ENCODE measurements at places on chromosomes 5 and 9. TPM values are rescaled to one million over a fixed set of nuclear protein-coding genes. Genes with fewer than 3 reads are reported as not detected.

- H3K4me1 ChIP-seq = peaks cover 7% of the 10 kb centered on the region
- no peak overlapping the region for H3K27ac ChIP-seq
- no peak overlapping the region for H3K4me3 ChIP-seq
- no peak for DNase-seq
- no peaks in the 10 kb centered on the region for H3K27me3 ChIP-seq
Measured at GRCh38 chr5:67561151-67561932, 364.7 kb upstream of the CD180 start.

- no peak overlapping the region for H3K4me3 ChIP-seq
- DNase-seq = no peak
- H3K27ac ChIP-seq = no peak overlapping the region
- H3K36me3 ChIP-seq = no peaks in the 10 kb centered on the region
- no peaks in the 10 kb centered on the region for H3K27me3 ChIP-seq
Measured at GRCh38 chr5:6805841-6806240, 92.6 kb downstream of the TENT4A start.

DNA sequence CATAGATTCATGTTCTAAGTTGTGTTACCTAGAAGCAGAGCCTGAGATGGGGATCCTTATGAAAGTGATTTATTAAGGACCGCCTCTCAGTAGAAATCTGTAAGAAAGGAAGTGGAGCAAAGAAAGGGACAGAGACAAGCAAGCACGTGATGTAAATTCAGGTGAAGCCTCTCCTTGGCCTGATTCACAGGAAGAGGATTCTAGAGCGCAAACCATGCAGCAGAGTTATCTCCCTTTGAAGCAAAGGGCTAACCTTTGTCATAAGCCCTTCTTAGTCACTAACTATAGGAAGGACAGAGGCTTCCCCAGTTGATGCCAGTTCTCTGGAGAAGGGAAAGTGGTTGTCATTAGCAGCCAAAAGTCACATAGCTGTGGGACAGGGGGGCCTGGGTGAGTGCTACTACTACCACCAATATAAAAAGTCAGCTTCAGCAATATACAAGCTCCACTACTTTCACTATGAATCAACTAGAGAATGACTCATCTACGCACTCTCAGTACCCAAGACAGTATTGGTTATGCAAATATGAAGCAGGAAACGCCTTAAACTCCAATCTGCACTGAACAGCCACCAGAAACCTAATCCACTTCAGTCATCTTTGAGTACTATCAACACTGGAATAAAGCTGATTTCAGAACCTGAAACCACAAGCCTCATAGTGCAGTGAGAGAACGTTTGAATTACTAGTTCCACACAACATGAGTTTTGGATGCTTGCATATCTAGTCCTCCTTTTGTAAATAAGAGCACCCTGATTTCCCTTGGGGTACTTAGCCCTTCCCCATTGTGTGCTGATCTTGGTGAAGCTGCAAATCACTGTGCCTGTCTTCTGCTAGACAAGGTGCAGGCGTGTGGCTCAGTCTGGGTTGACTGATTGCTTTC lies 162.7 kb downstream of the ZNF608 start:
- no peaks in the 10 kb centered on the region for H3K27me3 ChIP-seq
- H3K4me1 ChIP-seq = no peaks in the 10 kb centered on the region
- H3K27ac ChIP-seq = peak overlapping the region; percentile 50
- DNase-seq = no peak

- no peak overlapping the region for H3K27ac ChIP-seq
- DNase-seq = no peak
- H3K4me3 ChIP-seq = no peak overlapping the region
- no peaks in the 10 kb centered on the region for H3K4me1 ChIP-seq
- no peaks in the 10 kb centered on the region for H3K36me3 ChIP-seq
Measured at GRCh38 chr5:58048954-58049353, 410.9 kb downstream of the PLK2 start.

GRCh38 chr5:90092734-90093133 lies 316.8 kb downstream of the CETN3 start:
- H3K27ac ChIP-seq = no peak overlapping the region
- no peak overlapping the region for H3K4me3 ChIP-seq
- H3K27me3 ChIP-seq = no peaks in the 10 kb centered on the region
- no peaks in the 10 kb centered on the region for H3K36me3 ChIP-seq

Gene IDNK
- total RNA-seq = 6.3 TPM

DNA sequence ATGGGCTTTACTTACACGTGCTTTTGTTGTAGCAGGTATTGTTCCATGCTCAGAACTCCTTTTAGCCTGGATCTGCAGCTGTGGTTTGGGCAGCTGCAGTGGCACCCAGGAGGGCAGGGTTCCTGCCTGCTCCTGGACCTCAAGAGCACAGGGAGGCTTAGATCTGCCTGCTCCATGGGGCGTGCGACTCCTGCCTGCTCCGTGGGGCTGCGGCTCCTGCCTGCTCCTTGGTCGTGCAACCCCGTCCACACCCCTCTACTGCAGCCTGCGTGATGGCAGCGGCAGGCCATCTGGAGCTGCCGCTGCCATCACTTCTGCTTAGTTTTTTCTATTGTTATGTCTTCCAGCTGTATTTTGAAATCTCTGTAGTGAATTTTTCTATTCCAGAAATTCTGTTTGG lies 11.7 kb upstream of the UGT3A2 start:
- no peaks in the 10 kb centered on the region for H3K4me1 ChIP-seq
- H3K27me3 ChIP-seq = no peaks in the 10 kb centered on the region
- no peak for DNase-seq
- H3K4me3 ChIP-seq = no peak overlapping the region
- H3K27ac ChIP-seq = no peak overlapping the region

DNA sequence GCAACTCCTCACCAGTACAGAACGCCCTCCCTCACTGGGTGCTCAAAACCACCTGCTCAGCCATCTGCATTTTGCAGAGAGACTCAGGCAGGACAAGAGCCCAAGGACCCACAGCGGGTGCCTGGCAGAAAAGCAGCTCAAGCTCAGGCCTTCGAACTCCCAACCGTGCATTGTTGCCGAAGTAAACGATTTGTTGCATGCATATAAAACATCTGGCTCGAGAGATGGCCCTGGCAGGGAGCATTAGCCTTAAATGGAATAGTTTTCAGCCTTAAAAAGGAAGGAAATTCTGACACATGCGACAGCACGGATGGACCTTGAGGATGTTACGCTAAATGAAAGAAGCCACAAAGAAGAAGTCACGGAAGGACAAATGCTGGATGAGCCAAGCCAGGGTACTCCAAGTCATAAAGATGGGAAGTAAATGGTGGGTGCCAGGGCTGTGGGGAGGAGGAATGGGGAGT lies 160.4 kb upstream of the PHYKPL start:
- H3K27ac ChIP-seq = no peak overlapping the region
- no peak for DNase-seq
- no peaks in the 10 kb centered on the region for H3K36me3 ChIP-seq
- no peak overlapping the region for H3K4me3 ChIP-seq

Gene PKD2L2
- total RNA-seq = not detected

- no peak overlapping the region for H3K4me3 ChIP-seq
- no peak overlapping the region for H3K27ac ChIP-seq
- H3K4me1 ChIP-seq = no peaks in the 10 kb centered on the region
- no peaks in the 10 kb centered on the region for H3K27me3 ChIP-seq
- peaks cover 69% of the 10 kb centered on the region for H3K36me3 ChIP-seq
- DNase-seq = no peak
Measured at GRCh38 chr5:77046416-77047073, 16.3 kb downstream of the AGGF1 start.

DNA sequence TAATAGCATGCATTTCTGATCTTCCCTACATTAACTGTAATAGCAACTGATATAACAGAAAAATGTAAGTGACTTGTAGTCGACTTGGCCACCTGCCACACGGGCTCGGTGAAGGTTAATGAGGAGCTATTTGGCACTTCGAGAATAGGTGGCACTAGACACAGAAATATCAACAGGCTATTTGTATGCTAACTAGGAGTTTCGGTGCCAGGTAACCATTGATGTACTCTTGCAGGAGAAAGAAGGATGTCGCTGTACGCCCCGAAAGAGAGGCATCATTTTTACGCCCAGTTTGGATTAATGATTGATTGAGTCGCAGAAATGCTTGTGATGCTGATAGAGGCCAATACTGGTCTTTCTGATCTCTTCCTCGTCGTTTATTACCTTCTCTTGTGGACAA lies 516 bp upstream of the DMRT2 start:
- H3K27me3 ChIP-seq = peaks cover 14% of the 10 kb centered on the region
- H3K4me1 ChIP-seq = peaks cover 20% of the 10 kb centered on the region
- H3K4me3 ChIP-seq = no peak overlapping the region
- no peak for DNase-seq
- no peaks in the 10 kb centered on the region for H3K36me3 ChIP-seq

Gene ANKDD1B
- total RNA-seq = not detected

DNA sequence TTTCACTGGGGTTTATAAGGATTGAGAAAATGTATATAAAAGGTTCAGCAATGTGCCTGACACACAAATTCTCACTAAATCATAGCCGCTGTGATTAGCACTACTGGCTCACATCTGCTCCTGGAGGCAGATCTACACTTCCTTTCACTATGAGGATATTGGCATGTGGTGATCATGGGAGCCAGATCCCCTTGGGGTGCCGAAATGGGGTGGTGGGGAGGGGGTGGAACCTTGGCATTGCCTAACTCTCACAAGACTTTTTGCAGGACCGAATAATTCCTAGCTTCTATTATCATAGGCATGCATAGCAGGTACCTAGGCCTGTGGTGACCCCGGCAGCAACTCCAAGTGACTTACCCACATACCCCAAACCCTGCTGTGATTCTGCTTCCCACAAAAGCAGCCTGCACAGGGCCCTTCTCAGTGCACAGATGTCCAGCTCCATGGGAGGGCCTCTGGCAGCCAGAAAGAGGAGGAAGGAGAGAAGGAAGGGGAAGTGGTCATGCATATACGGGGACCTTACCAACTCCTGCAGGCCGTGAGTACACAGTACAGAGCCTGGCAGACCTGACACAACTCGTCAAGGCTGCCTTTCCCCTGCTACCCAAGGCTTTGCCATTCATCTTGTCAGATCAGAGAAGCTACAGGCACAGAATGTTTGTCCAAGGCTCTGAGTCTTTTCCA lies 61.3 kb upstream of the IQGAP2 start:
- H3K27ac ChIP-seq = no peak overlapping the region
- no peaks in the 10 kb centered on the region for H3K36me3 ChIP-seq
- no peak overlapping the region for H3K4me3 ChIP-seq

DNA sequence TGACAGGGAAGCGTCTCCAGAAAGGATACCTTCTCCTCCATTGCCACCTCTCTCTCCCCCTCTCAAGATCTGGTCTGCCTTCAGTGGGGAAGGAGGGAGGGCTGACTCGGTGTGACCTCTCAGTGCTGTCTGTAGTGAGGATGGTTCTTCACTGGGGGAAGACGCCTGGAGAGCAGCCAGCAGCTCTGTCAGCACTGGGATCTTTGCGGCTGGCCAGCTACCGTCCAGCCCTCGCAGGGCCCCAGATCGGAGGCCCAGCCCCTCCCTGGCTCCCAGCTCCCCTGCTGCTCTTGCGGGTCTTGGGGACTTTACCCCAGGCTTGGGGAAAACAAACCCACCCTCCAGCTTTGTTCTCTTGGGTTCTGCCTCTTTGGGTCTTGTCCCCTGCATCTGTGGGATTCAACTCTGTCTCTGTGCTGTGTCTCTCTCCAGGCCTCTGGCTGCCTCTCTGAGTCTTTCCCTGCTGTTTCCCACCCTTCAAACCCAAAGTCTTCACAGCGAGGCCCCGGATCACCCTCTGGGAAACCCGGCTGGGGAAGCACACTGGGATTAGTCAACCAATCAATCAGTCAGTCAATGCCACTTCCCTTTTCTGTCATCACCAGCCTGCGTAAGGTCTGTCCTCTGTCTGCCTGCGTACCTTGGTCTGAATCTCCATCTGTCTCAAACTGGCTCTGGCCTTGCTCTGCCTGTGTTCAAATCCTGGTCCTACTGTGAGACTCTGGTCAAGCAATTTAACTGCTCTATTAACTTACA lies 23.0 kb downstream of the FGF18 start:
- no peak for DNase-seq
- no peak overlapping the region for H3K4me3 ChIP-seq

GRCh38 chr5:98309785-98310598 lies 463.5 kb upstream of the RGMB start:
- no peaks in the 10 kb centered on the region for H3K27me3 ChIP-seq
- peak overlapping the region; percentile 19 for H3K27ac ChIP-seq
- no peak for DNase-seq
- H3K36me3 ChIP-seq = no peaks in the 10 kb centered on the region
- H3K4me3 ChIP-seq = no peak overlapping the region

Gene CORO2A
- 27.6 TPM for total RNA-seq

Gene NRG2
- 2.7 TPM for total RNA-seq

GRCh38 chr9:127884976-127885490 lies 7.6 kb upstream of the AK1 start:
- no peak for DNase-seq
- peaks cover 26% of the 10 kb centered on the region for H3K36me3 ChIP-seq
- H3K4me1 ChIP-seq = no peaks in the 10 kb centered on the region
- H3K27me3 ChIP-seq = no peaks in the 10 kb centered on the region
- H3K27ac ChIP-seq = peak overlapping the region; percentile 19
- no peak overlapping the region for H3K4me3 ChIP-seq

- DNase-seq = no peak
- H3K27ac ChIP-seq = no peak overlapping the region
- H3K4me1 ChIP-seq = peaks cover 37% of the 10 kb centered on the region
- no peak overlapping the region for H3K4me3 ChIP-seq
- H3K27me3 ChIP-seq = no peaks in the 10 kb centered on the region
- no peaks in the 10 kb centered on the region for H3K36me3 ChIP-seq
Measured at GRCh38 chr9:131740898-131741297, 1.0 kb upstream of the RAPGEF1 start.

DNA sequence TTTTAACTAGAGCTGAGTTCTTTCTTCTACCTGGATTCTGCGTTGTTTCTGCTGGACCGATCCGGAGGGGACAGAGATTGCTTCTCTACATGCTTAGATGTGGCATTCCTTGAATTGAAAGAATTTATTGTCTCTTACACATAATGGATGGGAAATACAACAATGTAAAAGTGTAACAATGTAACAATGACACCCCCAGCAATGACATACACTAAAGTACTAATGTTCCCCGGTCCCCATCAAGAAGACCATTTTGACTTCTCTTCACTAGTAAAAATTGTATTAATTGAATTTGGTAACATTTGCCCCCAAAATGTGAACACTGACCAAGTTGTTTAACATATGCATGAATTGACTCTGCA lies 760.2 kb downstream of the TAF11L14 start:
- no peaks in the 10 kb centered on the region for H3K4me1 ChIP-seq
- DNase-seq = no peak
- H3K27me3 ChIP-seq = no peaks in the 10 kb centered on the region

Gene C9orf50
- total RNA-seq = not detected

Gene OR1N1
- total RNA-seq = not detected

Gene SPATA31A3
- not detected for total RNA-seq

- H3K4me3 ChIP-seq = no peak overlapping the region
- no peak overlapping the region for H3K27ac ChIP-seq
- no peaks in the 10 kb centered on the region for H3K36me3 ChIP-seq
- H3K27me3 ChIP-seq = no peaks in the 10 kb centered on the region
- peaks cover 7% of the 10 kb centered on the region for H3K4me1 ChIP-seq
Measured at GRCh38 chr9:69627281-69627680, 44.9 kb downstream of the APBA1 start.

- no peak for DNase-seq
- H3K27me3 ChIP-seq = peaks cover 38% of the 10 kb centered on the region
- no peak overlapping the region for H3K4me3 ChIP-seq
- H3K4me1 ChIP-seq = no peaks in the 10 kb centered on the region
- H3K27ac ChIP-seq = no peak overlapping the region
Measured at GRCh38 chr5:171715551-171715950, 70.1 kb upstream of the SMIM23 start.

Measured in esophagus squamous epithelium (tissue), 5 donors.